Effector CD8-positive, alpha-beta T cell (primary cell): ENCODE measurements at places on chromosomes 16 and 17.

DNA sequence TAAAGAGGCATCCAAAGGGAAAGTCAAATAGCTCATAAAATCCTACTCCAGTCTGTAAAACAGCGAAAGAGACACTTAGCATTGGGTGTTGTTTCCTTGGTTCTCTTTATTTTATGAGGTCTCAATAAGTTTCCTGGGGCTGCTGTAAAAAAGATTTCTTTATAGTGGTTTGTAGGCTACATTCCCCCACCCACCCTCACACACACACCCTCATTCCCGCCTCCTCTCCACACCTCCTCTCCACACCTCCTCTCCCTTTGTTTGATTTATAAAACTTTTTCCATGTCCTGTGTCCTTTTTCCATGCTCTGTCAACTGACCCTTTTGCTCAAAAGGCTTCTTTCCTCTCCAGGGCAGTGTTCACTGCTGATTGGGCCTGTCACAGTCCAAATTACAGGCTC lies 178.9 kb upstream of the SOX9 start:
- DNase-seq: no peak

- no peak for DNase-seq
These were observed 475.9 kb downstream of the GRIN2A start for GRCh38 chr16:9706217-9706836.

DNA sequence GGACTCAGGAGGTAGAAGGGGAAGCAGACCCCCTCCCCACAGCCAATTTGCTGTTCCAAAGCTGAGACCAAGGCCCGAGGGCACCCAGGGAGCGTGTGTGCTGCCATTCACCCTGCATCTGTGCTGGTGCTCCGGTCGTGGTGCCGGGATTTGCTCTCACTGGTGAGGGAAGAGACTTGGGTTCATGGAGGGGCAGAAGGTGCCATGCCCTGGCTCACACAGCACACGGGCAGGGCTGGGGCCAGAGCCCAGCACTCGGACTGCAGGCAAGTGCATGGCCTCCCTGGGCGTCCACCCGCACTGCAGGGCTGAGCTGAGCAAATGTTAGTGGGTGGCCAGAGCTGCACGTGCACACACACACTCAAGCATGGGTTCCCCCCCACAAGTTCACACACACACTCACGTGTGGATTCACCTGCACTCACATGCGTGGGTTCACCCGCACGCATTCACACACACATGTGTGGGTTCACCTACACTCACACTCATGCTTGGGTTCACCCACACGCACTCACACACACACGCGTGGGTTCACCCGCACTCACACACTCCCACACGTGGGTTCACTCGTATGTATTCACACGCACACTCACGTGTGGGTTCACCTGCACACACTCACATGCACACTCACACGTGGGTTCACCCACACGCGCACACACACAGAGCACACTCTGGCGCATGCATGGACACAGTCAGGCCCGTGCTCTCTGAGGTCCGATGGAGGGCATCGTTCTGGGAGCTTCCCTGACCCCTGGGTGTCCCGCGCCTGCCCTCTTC lies 57.0 kb upstream of the CBFA2T3 start:
- DNase-seq: no peak

GRCh38 chr17:51660266-51660665 lies 399.9 kb downstream of the UTP18 start:
- no peak for DNase-seq

DNA sequence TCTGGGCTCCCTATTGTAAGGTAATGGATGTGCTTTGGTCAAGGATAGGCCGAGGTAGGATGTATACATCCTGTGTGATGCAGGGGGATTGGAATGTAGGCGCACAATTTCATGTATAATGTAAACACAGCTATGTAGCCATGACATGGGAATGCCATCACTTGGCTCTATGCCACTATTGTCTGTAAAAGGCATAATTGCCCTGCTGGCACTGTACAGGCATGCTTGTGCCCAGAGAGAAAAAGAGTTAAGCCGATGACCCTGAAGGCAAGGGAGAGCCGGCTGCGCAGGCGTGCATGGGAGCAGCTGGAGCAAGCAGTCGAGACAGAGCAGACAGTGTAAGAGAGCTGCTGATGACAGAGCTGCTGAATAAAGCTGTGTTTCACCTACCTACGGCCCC lies 212.5 kb upstream of the CPHXL start:
- no peak for DNase-seq

DNA sequence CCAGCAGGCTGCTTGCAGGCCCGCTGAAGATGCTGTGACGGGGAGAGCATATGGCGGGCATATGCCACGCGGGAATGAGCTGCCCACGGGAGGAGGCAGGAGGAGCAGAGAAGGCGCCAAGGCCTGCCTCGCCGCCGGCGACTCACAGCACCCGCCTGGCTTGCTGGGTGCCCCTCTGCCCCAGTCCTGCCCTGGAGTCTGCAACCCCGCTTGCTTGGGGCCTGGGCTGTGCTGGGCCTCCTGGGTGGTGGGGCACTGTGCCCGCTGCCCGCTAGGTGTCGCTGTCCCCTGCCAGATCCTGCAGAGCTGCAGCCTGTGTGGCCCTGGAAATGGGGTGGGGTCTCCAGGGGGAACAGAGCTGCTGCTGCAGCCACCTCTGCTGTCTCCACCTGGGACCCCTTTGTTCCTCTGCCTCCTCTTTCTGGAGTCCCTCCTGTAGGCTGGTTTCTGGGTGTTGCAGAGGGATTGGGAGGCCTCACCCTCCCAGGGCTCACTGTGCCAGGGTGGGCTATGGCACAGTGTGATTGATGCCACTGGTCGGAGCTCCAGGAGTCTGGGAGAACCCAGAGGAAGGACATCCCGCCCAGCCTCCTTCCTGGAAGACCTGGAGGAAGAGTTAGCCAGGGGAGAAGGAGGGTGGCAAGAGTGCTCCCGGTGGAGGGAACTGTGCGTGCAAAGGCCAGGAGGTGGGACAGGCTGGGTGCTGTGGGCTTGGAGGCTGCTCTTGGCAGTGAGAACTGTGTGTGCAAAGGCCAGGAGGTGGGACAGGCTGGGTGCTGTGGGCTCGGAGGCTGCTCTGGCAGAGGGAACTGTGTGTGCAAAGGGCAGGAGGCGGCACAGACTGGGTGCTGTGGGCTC lies 141.0 kb upstream of the CIBAR2 start:
- peak; percentile 44 for DNase-seq

DNA sequence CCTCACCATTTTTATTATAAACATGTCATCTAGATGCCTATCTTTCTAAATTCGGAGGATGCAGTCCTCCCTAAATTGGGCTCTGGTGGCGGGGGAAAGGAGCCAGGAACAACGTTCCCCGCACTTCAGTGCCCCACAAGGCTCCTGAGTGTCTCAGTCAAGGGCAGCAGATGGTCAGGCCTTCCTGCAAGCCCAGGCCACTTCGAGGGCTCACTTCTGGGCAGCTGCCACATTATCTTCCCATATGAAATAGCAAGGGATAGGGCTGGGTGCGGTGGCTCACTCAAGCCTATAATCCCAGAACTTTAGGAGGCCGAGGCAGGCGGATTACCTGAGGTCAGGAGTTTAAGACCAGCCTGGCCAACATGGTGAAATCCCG lies 32.3 kb downstream of the FBXO31 start:
- no peak for DNase-seq

- DNase-seq: no peak
These were observed 55.4 kb downstream of the CFDP1 start for GRCh38 chr16:75377729-75378386.

DNA sequence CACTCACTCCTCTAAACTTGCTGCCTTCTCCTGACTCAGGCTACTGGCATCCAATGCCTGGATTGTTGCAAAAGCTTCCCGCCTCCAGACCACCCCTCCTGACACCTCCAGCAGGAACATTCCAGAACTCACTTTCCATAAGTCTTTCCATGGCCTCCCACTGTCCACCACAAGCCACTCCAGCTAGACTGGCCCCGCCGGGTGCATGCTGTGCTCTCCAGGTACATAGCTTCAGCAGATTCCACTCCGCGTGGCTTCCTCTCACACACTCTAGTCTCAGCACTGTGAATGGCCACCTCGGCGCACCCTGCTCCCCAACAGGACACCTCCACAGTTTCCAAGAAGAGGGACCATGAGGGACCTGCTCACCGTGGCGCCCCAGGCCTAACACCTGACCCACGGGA lies 25.9 kb upstream of the FAAP100 start:
- no peak for DNase-seq

- DNase-seq: no peak
These were observed 16.5 kb downstream of the HAGH start for GRCh38 chr16:1810106-1810505.

DNA sequence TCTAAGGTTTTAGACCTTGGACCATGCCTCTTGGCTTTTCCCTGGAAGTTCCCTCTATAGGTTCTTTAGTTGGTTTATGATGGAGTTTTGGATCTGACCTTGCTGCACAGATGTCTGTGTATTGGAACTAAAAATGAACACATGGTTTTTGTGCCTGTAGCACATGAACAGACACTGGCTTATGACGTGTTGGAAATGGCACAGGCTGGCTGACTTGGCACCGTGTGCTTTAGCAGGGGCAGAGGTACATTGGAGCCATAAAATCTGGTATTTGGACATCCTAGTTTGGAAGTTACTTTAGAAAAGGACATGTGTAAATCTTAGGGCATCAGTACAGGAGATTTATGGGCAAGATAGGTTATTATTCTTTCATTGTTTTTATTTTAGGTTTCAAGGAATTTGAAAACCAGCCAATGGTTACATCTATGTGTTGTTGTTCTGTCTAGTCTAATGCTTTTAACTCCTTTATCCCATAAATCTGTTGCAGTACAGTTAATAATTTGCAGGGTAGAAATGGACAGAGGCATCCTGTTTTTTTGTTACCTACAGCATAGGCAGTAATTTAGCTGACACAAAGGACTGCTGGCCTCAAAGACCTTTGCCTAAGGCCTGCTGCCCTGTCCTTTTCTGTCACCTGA lies 6.0 kb downstream of the SOCS7 start:
- no peak for DNase-seq

- no peak for DNase-seq
These were observed 72.9 kb downstream of the MRM1 start for GRCh38 chr17:36674278-36674650.

GRCh38 chr17:3978421-3979289 lies 14.4 kb upstream of the ATP2A3 start:
- no peak for DNase-seq

DNA sequence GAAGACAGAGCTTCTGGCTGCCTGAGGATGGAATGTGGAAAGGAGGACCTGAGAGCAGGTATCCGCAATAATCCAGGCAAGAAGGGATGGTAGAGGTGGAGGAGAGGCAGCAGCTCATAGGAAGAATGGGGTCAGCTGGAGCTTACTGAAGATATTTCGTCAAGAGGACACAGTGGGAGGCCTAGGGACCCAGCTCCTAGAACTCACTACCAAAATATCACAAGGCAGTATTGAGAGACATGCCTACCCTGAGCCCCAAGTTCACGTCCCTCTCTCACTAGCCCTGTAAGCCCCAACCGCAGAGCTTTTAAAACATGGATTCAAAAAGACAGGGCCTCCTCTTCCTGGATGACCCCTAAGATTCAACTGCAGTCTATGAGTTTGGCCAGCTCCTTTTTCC lies 14.2 kb upstream of the CCL8 start:
- no peak for DNase-seq

- DNase-seq: no peak
These were observed 11.0 kb upstream of the BEAN1 start for GRCh38 chr16:66416136-66416535.

GRCh38 chr16:76502063-76502462 lies 224.9 kb downstream of the CNTNAP4 start:
- no peak for DNase-seq

- DNase-seq: no peak
These were observed 13.9 kb upstream of the LPCAT2 start for GRCh38 chr16:55494994-55495421.

- DNase-seq: no peak
These were observed 101.8 kb downstream of the HIC1 start for GRCh38 chr17:2156666-2157065.

DNA sequence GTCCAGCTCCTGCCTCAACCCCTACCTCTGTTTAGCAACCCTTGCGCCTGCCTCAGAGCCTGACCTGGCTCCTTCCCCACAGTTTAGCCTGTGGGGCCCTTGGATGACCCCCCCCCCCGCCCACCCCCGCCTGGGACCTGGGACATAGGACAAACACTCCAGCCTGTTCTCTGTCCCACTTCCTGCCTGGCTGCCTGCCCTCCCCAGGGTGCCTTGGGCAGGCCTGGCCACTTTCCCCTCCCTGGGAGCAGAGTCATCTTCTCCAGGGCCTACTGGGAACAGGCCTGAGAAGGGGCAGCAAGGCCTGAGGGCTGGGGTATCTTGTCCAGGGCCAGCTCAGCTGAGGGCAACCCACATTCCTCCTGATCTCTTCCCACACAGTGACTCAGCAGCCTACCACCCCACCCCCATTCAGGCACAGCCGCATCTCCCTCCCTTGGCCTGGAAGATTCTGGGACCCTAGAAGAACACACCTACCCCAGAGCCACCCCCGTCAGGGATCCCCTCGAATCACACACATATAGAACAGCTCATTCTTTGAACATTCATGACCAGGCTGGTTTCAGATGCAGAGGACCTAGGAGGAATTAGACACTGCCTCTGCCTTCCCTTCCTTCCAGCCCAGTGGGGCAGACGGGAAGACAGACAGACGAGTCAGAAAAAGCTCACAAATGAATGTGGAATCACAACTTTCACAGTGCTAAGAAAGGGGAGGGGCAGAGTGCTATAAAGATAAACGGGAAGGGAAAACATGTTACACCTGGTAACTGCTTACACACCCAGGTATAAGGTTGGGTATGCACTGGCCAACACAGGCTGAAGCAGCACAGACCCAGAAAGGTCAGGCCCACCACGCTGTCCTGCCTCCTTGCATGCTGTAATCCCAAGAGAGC lies 6.0 kb downstream of the FHOD1 start:
- no peak for DNase-seq

DNA sequence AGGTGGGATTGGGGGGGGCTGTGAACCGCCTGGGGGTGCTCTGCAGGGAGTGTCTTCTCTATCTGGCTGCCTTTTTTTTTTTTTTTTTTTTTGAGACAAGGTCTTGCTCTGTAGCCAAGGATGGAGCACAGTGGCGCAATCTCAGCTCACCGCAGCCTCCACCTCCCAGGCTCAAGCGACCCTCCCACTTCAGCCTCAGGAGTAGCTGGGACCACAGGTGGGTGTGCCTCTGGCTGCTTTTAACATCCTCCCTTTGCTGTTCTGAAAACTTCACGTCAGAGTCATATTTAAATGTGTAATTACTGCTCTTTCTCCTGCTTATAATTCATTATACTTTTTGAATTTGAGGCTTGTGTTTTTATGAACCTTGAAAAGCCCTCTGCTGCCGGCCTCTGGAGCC lies 78.4 kb downstream of the ZNF778 start:
- no peak for DNase-seq

- DNase-seq: no peak
These were observed 85.9 kb downstream of the LITAF start for GRCh38 chr16:11500700-11501346.

DNA sequence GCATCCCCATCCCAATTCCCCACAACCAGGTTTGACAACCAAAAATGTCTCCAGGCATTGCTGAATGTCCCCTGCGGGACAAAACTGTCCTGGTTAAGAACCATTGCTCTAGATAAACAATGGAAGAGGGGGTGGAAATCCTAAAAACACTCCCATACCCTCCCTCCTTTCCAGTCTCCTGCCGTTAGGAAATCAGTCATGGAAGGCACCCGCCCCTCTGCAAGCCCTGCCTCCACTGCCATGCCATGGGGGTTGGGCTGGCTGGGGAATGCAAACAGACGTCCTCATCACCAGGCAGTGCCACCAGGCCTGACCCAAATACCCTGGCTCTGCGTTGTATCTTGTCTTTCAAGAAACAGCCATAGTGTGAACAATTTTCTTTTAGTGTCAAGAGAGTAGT lies 57.5 kb downstream of the CYTH1 start:
- DNase-seq: no peak

GRCh38 chr17:76969598-76970172 lies 101.5 kb downstream of the MGAT5B start:
- DNase-seq: no peak
